ENCODE measurements at places on chromosomes 7 and 10.

GRCh38 chr10:33365871-33366411 is 31.5 kb upstream of the NRP1 start:
- DNase-seq: no peak

GRCh38 chr7:130398526-130399090 is 18.3 kb downstream of the CPA1 start:
- DNase-seq: no peak

DNA sequence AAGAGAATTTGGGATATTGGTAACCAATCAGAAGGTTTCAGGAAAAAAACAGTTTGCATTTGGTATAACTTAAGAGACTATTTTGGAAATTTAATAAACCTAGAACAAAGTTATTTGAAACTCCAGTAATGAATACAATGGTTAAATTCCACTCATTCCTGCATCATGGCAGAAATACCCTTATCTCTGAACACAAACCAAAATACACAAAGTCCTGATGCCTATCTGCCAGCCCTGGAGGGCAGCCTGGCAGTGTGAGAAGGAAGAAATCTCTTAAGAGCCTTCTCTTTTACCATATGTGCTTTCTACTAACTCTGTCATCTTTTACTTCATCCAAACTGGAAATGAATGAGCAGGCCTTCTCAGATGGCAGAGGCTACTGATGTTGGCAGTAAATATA is 147.1 kb upstream of the LYZL1 start:
- DNase-seq: no peak

- DNase-seq: no peak
These were observed 78.0 kb downstream of the MKI67 start for GRCh38 chr10:128047991-128048818.

- no peak for DNase-seq
These were observed 106.8 kb downstream of the UBE2H start for GRCh38 chr7:129845972-129846327.

- DNase-seq: no peak
These were observed 465.5 kb upstream of the KLF6 start for GRCh38 chr10:4250587-4250887.

DNA sequence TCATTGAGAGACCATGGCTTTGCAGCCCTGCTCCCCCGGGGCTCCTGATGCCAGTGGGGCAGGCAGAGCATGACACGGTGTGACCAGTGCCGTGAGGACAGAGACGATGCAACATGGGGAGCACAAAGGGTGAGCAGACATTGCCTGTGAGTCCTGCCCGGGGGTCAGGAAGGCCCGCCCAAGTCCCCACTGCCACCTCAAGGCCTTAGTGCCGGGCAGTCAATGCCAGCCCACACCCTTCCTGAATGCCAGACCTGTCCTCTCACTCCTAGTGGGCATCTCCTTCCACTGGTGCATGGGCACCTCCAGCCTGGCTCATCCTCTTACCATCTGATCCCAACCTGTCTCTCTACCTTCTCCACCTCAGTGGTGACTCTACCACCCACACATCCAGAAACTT is 157.9 kb upstream of the ZMIZ1 start:
- no peak for DNase-seq

DNA sequence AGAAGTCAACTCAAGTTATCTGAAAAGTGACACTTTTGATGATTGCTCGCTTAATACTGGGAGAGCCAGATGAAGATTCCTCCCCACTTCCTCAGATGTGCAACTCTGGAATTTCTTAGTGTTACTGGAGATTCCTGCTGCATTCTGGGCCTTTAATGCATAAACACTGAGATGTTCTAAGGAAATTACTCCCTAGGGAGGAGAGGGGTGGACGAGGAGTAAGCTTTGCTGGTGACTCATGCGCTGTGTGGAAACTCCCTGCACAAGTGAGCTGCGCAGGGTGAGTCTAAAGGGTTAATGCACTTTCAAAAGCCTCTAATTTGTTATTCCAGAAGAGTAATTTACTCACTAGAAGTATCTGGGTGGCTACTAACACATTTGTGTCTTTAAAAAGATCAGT is 46.3 kb downstream of the EGFR start:
- peak; percentile 75 for DNase-seq

DNA sequence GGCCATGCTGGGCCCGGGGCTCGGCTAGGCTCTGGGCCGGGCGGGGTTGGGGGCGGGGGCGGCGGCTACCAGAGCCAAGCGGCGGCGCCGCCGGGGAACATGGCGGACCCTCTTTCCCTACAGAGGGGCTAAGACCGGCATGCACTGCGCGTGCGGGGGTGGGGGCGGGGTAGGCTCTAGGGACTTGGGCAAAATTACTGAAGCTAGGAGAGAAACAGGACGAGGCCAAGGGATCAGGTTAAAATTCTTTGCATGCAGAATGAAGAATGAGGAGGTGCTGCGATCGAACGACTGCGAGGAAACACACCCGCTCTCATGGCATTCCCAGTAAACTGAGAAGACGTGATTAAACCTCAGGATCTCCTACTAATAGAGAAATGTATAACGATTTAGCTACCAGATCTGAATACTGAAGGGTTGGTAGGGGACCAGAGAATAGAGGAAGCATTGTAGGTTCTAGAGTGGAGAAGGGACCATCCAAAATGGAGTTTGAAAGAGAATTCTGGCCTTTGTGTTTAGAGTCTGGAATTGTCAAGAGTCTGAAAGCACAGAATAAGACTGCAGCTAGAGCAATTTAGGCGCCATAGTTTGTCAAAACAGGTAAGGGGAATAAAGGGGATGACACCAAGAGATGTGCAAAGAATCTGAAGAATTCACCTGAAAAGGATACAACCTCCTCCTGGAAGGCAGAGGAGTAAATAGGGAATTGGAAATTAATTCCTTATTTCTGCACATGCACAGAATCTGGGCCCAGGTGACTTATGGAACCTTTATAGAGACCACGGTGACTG is at the start of gene PPP3CB:
Gene PPP3CB, minus strand, starts transcription at position 141 of the 791 bp plus-strand sequence. Its CDS starts 135 bp downstream, at position 6.
- DNase-seq: peak; percentile 94

DNA sequence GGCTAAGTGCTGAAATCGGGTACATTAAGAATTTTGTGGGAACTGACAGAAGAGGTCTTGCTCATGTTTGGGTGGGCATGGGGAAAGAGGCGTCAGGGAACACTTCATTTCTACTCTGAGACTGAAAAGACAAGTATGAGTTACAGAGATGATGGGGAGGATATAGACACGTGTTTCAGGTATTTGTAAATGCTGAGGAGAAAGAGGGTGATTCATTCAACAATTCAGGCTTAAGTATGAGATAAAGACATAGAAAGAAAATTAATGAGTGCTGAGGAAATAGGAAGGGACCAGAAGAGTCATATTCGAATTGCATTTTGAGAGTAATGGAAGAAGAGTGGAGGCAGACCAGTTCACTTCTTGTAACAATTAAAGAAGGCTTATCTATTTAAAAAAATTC is 143.6 kb downstream of the HBP1 start:
- no peak for DNase-seq

DNA sequence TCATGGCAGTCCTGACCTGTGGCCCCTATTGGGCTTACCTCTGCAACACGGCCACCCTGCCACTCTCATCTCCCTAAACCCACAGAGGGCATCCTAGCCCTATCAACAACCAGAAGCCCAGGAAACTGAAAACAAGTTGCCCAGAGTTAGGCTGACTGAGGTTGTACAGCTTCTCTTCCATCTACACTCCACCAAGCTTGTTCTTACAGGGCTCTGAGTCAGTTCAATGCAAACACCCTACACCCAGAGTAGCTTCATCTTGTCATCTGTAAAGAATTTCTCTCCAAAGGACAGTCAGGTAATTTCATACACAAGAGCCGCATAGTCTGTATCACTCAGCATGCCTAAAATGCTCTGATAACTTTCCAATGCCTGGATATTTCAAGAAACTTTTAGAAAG is 175.4 kb downstream of the ARID5B start:
- no peak for DNase-seq

- no peak for DNase-seq
These were observed 31.2 kb upstream of the COMTD1 start for GRCh38 chr10:75266945-75267344.

DNA sequence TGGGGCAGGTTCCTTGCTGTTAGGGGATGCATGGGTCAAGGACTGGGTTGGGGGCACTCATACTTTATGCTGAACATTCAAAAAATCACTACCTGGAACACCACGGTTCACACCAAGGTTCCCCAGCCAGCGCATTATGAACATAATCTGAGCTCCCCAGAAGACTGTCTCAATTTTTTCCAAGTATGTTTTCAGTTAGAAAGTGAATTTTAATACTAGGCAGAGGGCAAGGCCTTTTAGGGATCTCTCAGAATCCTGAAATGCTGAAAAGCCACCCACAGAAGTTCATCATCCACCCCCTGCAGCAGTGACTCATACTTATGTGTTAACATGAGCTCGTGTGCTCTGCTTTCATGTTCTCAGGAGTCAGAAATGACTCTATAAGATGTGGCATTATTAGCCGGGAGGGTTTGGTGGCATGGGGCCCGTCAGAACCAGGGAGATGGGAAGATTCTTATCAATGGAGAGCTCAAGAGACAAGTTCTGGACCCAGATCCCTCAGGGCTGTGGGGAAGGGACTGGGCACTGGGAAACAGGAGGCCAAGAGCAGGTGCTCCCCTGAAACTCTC is 185.2 kb upstream of the ITGB1 start:
- peak; percentile 43 for DNase-seq

- DNase-seq: no peak
These were observed 504.8 kb downstream of the NXPH1 start for GRCh38 chr7:8938044-8938805.

DNA sequence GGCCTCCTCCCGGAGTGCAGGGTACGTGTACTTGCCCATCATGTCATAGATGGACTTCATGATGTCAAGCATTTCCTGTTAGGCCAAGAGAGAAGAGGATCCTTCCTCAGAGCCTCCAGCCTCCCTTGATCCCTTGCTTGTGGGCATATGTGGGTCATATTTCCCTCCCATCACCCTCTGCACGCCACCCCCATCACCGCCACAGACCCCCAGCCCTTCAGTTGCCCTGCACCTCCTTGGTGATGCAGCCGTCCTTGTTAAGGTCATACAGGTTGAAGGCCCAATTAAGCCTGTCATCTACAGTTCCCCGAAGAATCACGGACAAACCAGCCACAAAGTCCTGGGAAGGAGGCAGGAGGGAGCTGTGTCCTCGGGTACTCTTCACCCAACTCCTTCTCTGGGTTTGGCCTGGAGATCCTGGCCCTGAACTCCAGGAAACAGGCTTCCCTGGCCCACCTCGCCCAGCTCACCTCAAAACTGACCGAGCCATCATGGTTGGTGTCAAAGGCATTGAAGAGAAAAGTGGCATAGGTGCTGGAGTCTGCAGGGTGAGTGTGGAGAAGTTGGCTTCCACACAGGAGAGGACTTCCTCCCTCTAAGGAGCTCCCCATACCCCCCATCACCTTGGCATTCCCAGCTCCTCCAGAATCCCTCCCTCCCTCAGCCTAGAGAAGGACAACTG is 9.8 kb upstream of the OGA start:
- no peak for DNase-seq

GRCh38 chr10:63441404-63441803 is 24.4 kb downstream of the JMJD1C start:
- DNase-seq: no peak

DNA sequence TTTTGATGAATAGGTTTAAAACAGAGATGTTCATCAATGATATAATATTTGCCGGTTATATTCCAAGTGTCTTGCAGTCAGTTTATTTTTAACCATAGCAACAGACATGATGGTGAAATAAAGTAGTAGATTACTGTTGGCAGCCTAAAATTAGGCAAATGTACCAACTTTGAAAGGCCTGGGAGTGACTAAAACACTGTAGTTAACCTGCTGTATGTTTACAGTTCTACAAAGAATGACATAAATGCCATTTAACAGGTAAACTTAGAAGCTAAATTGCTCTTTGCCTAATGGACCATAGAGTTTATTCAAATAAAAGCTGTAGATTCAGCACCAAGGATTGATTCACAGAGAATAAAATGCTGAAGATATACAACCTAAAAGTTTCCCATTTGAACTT is 64.1 kb downstream of the PHTF2 start:
- no peak for DNase-seq

GRCh38 chr10:104127411-104127810 is 5.4 kb downstream of the SFR1 start:
- DNase-seq: no peak

DNA sequence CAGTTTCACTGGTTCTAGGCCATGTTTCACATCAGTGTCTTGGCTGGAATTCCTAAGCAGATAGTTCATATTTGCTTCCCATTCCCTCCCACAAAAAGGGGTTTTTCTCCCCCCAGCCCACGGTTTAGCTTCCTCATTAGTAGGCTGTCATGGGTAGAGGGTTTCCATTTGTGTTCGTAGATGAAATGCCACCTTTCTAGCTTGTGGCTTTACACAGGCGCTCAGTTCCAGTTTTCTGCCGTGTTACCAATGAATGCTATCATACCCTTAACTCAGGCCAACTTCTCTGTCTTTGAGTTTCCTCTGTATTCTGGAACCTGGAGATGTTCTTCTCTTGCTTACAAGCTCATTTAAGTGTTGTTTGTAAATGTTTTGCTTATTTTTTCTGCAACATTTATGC is 26.8 kb downstream of the CALD1 start:
- no peak for DNase-seq

- no peak for DNase-seq
These were observed 44.2 kb upstream of the TES start for GRCh38 chr7:116166156-116166555.

- no peak for DNase-seq
These were observed 1.2 kb downstream of the NACAD start for GRCh38 chr7:45087301-45088145.

- DNase-seq: no peak
These were observed 132.8 kb downstream of the DYNC1I1 start for GRCh38 chr7:95905167-95905566.

- DNase-seq: peak; percentile 73
These were observed 4.4 kb downstream of the BAG3 start for GRCh38 chr10:119655566-119656001.

DNA sequence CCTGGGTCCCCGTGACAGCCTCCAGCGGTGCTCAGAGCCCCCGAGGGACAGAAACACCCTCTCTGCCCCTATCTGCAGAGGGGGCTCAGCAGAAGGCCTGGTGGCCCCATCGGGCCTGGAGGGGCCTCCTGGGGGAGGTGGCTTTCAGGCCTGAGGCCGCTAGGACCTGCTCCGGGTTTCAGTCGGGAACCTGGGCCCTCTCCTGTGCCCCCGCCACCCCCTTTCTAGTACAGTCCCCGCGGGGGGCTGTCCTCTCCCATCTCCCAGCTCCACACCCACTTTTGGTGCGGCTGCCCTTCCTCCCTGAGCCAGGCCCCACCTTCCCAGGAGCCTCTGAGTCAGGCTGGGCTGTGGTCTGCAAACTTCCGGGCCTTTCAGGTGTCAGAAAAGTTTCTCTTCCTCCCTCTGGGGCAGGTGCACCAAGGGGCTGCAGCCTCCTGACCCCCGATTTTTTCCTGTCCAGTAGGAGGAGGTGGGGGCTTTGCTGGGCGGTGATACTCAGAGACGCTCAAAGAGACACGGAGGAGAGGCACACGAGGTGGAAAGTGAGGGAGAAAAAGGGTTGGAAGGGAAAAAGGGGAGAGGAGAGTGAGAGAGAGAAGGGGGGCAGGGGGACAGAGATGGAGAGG is 692 bp downstream of the CARD11 start:
- no peak for DNase-seq
